NCI-H510A treated with DMSO at 0.1 percent for 48 hours (cell line): ENCODE measurements at places on chromosomes 7 and 10.

DNA sequence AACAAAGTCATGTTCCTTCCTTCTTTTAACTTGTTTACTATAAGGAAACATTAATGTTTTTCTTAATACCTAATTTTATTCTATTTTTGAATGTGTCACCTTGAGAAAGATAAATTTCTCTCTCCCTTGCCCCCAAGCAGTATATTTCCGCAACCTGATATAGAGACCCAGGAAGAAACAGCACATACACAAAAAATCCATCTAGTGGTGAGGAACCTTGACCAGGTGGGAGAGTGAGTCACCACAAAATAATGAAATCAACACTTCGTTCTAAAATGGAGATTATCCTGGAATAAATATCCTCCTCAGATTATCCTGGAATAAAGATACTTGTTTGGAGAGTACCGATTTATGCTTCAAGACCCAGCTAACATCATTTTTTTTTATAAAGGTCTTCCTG, 232.9 kb upstream of the PTN start:
- DNase-seq, result no peak

DNA sequence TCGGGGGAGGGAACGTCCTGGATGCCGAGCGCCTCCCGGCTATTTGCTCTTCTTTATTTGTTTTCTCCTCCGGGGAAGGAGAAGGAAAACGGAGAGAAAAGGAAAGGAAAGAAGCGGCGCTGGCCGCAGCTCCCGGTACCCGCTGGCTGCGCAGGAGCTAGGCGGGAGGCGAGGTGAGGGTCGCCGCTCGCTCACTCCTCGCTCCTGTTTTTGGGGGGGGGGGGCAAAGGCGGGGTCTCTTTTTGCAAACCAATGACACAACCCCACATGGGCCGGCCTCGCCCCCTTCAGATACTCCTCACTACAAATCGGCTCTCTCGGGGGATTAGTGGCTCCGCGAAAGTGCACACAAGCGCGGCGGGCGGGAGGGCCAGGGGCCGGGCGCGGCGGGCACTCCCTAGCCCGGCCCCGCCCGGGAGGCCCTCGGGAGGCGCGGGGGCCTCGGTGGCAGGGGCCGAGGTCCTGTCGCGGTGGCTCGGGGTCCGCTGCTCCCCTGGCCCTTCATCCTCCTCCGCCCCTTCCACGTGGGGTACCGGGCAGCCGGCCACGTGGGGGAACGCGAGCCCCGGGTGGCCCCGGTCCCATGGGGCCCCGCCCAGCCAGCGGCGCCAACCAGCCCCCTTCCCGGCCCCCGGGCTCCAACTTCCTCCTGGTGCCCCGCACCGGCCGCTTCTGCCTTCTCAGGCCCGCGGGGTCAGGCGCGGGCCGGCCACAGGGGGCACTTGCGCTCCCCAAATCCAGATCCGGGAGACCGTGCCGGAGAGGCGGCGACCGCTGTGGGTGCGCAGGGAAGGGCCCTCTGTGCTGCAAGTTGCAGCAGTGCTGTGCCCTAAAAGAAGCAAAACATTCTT, 718 bp upstream of the CTBP2 start:
- peak; percentile 91 for DNase-seq

DNA sequence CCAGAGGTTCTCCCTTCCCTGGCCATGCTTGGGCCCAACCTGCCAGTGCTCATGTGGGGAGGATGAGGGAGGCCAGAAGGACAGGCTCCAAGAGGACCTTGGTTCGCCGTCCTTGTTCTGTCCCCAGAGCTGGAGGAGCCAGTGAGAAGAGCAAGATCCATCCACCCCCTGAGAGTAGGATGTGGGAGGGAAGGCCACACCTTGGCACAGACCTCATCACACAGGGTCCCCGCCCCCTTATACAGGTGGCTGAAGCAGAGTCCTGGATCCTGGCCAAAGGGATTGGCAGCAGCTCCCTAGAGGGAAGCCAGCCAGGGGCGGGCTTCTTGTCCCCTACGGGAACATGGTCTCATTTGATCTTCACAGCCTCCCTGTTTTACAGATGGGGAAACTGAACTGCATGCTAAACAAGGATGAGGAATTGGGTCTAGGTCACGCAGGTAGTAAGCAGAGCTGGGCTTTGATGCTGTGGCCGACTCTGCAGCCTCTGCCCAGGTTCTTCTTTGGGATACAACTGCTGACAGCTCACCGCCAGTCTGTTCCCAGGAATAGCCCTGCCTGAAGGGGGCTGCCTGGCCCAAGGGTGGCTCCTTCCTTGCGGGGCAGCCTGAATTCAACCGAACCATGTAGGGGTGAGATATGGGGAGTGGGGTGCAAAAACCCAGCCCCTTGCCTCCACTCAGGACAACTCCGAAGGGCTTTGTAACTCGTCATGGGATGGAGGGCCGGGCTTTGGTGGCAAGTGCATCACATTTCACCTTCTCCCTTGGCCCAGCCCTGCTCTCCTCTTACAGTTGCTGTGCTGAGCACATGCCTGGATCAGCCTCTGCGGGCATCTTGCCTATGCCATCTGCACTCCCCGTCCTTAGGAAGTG, 62.2 kb upstream of the KDM7A start:
- DNase-seq, result peak; percentile 87

GRCh38 chr10:90504172-90504571, 353.7 kb downstream of the HTR7 start:
- no peak for DNase-seq

DNA sequence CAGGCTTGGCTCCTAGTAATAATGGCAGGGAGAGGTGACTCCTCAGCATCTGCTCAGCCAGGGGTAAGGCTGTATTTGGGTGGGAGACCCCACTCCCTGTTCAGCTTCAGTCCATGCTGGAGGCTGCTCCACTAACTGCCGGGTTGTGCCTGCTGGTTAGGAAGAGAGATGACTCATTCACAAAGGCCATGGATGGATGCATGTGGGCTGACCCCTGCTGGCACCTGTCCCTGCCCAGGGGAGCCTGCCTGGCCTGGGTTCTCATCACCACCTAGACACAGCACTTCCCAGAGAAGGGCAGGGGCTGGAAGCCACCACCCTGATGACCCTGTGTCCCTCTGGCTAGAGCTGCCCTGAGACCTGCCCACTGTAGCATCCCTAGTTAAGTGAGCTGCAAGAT, 59.0 kb downstream of the VSTM4 start:
- no peak for DNase-seq

DNA sequence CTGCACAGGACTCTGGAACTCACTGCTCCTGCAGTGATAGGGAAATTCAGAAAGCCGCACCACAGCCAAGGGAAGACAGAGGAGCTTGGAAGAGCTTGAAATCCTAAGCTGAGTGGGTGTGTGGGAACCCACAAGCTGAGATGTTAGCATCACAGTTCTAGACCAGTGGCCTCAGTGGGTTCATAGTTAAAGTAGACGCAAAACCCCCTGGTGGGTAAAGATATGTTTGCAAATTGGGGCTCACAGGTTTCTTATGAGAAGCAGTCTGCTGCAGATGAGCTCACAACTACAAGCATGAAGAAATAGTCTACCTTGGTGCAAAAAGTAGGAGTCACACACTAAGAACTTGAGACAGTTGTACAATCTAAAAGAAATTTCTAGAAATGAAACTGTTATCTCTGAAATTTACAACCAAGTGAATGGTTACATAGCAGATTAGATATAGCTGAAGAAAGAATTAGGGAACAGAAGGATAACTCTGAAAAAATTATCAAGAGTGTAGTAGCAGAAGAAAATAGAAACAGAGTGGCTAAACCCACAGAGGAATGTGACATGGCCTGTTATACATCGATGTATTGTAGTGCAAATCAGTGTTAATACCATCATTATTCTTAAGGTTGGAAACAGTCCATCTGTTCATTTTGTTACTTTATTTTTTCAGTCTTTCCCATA, 77.2 kb downstream of the DYNC2I1 start:
- no peak for DNase-seq

GRCh38 chr7:27941522-27941921, 201.6 kb downstream of the TAX1BP1 start:
- no peak for DNase-seq

GRCh38 chr10:15220445-15220844, 52.0 kb upstream of the NMT2 start:
- DNase-seq, result no peak

DNA sequence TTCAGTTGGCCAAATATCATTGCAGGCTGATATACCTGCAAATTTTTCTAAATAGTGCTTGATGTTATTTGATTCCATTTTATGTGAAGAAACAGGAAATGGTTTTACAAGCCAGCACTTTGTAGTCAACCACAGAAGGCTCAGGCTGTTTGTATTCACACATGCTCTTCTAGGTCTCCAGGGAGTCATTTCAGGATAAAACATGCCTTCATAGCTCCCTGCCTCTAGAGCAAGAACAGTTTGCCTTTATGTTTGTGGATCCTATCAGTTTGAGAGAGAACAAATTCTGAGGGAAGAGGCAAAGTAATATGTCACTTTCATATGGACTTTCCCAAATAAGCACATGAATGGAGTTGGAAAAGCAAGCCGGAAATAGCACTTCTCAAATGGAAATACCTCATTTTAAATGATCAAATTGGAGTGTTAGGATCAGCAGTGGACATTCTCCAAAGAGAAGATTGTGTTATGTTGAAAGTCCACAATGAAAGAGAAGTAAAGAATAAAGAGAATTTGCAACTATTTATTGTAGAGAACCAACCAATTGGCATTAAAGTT, 277.6 kb downstream of the KCND2 start:
- DNase-seq, result peak; percentile 2

DNA sequence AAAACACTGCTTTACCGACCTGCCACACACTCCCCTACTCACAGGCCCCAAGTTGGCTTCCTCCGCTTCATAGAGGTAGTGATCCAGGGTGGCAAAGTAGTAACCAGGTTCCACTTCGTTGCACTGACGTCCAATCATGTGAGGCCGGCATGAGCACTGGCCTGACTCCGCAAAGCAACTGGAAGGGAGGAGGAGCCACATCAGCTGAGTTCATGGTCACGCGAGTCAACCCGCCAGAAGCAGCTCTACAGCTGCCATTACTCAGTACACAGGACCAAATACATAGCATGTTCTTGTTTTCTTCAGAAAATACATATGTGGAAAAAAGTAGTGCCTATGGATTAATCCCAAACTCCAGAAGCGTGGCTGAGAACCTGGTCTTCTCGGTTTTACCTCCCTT, 38.5 kb downstream of the LAMB1 start:
- DNase-seq, result no peak

DNA sequence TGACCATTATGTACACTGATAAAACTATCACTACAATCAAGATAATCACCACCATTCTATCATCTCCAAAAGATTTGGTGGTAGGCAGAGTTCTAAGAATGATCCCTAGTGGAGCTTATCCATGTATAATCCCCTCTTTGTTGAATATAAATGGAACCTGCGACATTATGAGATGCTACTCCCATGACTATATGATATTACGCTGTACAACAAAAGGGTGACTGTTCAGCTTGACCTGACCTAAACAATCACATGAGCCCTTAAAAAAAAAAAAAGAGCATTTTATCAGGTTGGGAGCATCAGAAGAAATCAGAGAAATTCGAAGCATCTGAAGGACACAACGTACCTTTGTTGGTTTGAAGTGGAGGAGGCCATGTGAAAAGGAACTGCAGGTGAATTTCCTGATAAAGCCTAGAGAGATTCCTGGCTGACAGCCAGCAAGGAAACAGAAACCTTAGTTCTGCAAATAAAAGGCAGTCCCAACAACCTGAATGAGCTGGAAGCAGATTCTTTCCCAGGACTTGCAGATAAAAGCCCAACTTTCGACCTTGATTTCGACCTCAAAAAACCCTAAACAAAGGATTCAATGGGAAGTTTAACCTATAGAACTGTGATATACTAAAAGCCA, 270.7 kb downstream of the ADRA2A start:
- no peak for DNase-seq
